ENCODE measurements at places on chromosomes 7 and 10. TPM values are rescaled to one million over a fixed set of nuclear protein-coding genes. Genes with fewer than 3 reads are reported as not detected.

DNA sequence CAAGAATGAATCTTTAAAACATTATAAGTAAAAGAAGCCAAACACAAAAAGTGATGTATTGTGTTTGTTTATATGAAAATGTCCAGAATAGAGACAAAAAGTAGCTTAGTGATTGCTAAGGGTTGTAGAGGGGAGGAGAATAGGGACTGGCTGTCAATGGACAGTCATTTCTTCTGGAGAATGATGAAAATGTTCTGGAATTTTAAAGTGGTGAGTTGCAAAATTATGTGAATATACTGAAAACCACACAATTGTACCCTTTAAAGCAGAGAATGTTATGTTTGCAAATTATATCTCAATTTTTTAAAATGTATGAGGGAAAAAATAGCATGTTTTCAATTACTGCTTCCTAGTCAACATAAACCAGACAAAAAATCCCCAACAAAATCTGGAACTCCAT is 174.2 kb downstream of the KMT2E start:
- no peak overlapping the region for H3K27ac ChIP-seq
- H3K4me3 ChIP-seq, result no peak overlapping the region

- H3K27me3 ChIP-seq, result no peaks in the 10 kb centered on the region
- no peak overlapping the region for H3K4me3 ChIP-seq
- DNase-seq, result no peak
Observed at GRCh38 chr7:143735962-143736361, 21.5 kb downstream of the CTAGE6 start.

- peak overlapping the region; percentile 66 for H3K27ac ChIP-seq
- H3K4me3 ChIP-seq, result no peak overlapping the region
- no peaks in the 10 kb centered on the region for H3K27me3 ChIP-seq
Observed at GRCh38 chr7:139720705-139721231, 57.0 kb downstream of the HIPK2 start.

DNA sequence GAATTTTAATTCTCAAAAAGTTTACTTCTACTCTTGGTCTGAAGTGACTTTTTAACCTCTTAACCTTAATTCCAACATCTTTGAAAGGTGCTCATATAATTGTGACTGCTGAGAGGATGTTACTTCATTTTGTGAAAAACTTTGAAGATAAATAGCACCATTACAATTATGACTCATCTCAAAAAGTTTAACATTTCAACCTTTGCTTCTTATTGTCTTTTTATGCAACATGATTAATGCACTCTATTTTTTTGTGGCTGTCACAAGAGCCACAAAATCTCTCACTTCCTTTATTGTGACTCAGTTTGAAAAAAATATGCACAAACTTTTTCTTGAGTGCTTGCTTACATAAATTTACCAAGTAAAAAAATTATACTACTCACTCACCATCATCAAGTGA is 383.1 kb downstream of the LRRTM3 start:
- H3K27me3 ChIP-seq, result no peaks in the 10 kb centered on the region
- no peaks in the 10 kb centered on the region for H3K4me1 ChIP-seq

- no peaks in the 10 kb centered on the region for H3K27me3 ChIP-seq
- no peak for DNase-seq
- no peak overlapping the region for H3K4me3 ChIP-seq
- no peaks in the 10 kb centered on the region for H3K4me1 ChIP-seq
Observed at GRCh38 chr7:114835861-114836260, 86.0 kb upstream of the MDFIC start.

- no peaks in the 10 kb centered on the region for H3K4me1 ChIP-seq
- no peaks in the 10 kb centered on the region for H3K36me3 ChIP-seq
- no peak overlapping the region for H3K4me3 ChIP-seq
- DNase-seq, result no peak
- no peak overlapping the region for H3K27ac ChIP-seq
Observed at GRCh38 chr10:129187331-129187730, 279.7 kb upstream of the MGMT start.

GRCh38 chr7:18873734-18874336 is 243.6 kb downstream of the TWIST1 start:
- no peak overlapping the region for H3K27ac ChIP-seq
- no peak for DNase-seq
- no peaks in the 10 kb centered on the region for H3K4me1 ChIP-seq
- H3K27me3 ChIP-seq, result no peaks in the 10 kb centered on the region
- no peaks in the 10 kb centered on the region for H3K36me3 ChIP-seq
- no peak overlapping the region for H3K4me3 ChIP-seq

GRCh38 chr7:110470420-110470819 is 620.5 kb upstream of the LRRN3 start:
- no peaks in the 10 kb centered on the region for H3K4me1 ChIP-seq
- no peaks in the 10 kb centered on the region for H3K36me3 ChIP-seq
- no peak overlapping the region for H3K27ac ChIP-seq
- no peak overlapping the region for H3K4me3 ChIP-seq
- DNase-seq, result no peak
- H3K27me3 ChIP-seq, result no peaks in the 10 kb centered on the region

GRCh38 chr7:6260291-6261187 is 11.9 kb downstream of the CYTH3 start:
- H3K27ac ChIP-seq, result no peak overlapping the region
- H3K27me3 ChIP-seq, result no peaks in the 10 kb centered on the region
- H3K4me3 ChIP-seq, result no peak overlapping the region
- DNase-seq, result no peak

DNA sequence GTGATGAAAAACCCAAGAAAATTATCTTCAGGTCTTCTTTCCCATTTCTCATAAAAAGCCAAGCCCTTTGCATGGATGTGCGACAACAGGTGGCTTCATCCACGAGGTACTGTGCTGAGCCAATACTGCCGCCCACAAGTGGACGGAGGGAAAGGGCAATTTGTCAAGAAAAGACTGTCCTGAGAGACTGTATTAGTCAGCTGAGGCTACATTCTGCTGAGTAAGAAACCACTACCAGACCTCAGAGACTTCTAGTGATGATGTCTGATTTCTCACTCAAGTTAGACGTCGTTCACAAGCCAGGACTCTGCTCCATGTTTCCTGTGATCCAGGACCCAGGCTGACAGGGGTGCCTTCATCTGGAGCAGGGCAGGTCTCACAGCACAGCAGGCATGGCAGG is 171.5 kb upstream of the CDCA7L start:
- H3K27ac ChIP-seq, result no peak overlapping the region
- no peak for DNase-seq
- no peaks in the 10 kb centered on the region for H3K36me3 ChIP-seq
- H3K4me1 ChIP-seq, result no peaks in the 10 kb centered on the region
- H3K27me3 ChIP-seq, result no peaks in the 10 kb centered on the region

GRCh38 chr7:106056513-106057203 is 55.5 kb downstream of the SYPL1 start:
- no peaks in the 10 kb centered on the region for H3K36me3 ChIP-seq
- H3K27ac ChIP-seq, result no peak overlapping the region
- peak; percentile 63 for DNase-seq
- peaks cover 2% of the 10 kb centered on the region for H3K4me1 ChIP-seq
- no peak overlapping the region for H3K4me3 ChIP-seq
- no peaks in the 10 kb centered on the region for H3K27me3 ChIP-seq

GRCh38 chr7:2438186-2438585 is 34.8 kb downstream of the CHST12 start:
- H3K4me1 ChIP-seq, result no peaks in the 10 kb centered on the region
- peaks cover 19% of the 10 kb centered on the region for H3K36me3 ChIP-seq
- no peak overlapping the region for H3K4me3 ChIP-seq
- no peak overlapping the region for H3K27ac ChIP-seq

- no peaks in the 10 kb centered on the region for H3K4me1 ChIP-seq
- DNase-seq, result no peak
- H3K27ac ChIP-seq, result no peak overlapping the region
- no peaks in the 10 kb centered on the region for H3K27me3 ChIP-seq
- H3K4me3 ChIP-seq, result no peak overlapping the region
- H3K36me3 ChIP-seq, result no peaks in the 10 kb centered on the region
Observed at GRCh38 chr10:42973870-42974692, 102.8 kb upstream of the RET start.

GRCh38 chr10:11076221-11076620 is 58.5 kb downstream of the CELF2 start:
- H3K27me3 ChIP-seq, result no peaks in the 10 kb centered on the region
- H3K4me1 ChIP-seq, result no peaks in the 10 kb centered on the region

GRCh38 chr10:121078036-121078435 is 226.9 kb downstream of the WDR11 start:
- H3K4me1 ChIP-seq, result no peaks in the 10 kb centered on the region
- DNase-seq, result no peak
- H3K27me3 ChIP-seq, result no peaks in the 10 kb centered on the region

- H3K36me3 ChIP-seq, result peaks cover 18% of the 10 kb centered on the region
- no peak for DNase-seq
- H3K27me3 ChIP-seq, result no peaks in the 10 kb centered on the region
- H3K4me3 ChIP-seq, result no peak overlapping the region
- peaks cover 8% of the 10 kb centered on the region for H3K4me1 ChIP-seq
Observed at GRCh38 chr10:98246911-98247805, 20.8 kb downstream of the LOXL4 start.

GRCh38 chr7:158074896-158075632 is 512.6 kb downstream of the PTPRN2 start:
- no peaks in the 10 kb centered on the region for H3K4me1 ChIP-seq
- H3K4me3 ChIP-seq, result no peak overlapping the region
- DNase-seq, result no peak
- no peak overlapping the region for H3K27ac ChIP-seq
- no peaks in the 10 kb centered on the region for H3K27me3 ChIP-seq
- H3K36me3 ChIP-seq, result no peaks in the 10 kb centered on the region

GRCh38 chr10:42532996-42533395 is 105.4 kb downstream of the ZNF33B start:
- H3K4me1 ChIP-seq, result no peaks in the 10 kb centered on the region
- no peak overlapping the region for H3K27ac ChIP-seq
- DNase-seq, result no peak
- H3K4me3 ChIP-seq, result no peak overlapping the region

- H3K4me1 ChIP-seq, result peaks cover 6% of the 10 kb centered on the region
- DNase-seq, result no peak
- H3K27ac ChIP-seq, result no peak overlapping the region
- H3K27me3 ChIP-seq, result no peaks in the 10 kb centered on the region
Observed at GRCh38 chr10:71981876-71982230, 17.7 kb downstream of the CHST3 start.

GRCh38 chr10:80144067-80144695 is 11.7 kb downstream of the PLAC9 start:
- DNase-seq, result no peak
- no peak overlapping the region for H3K4me3 ChIP-seq
- H3K4me1 ChIP-seq, result peaks cover 4% of the 10 kb centered on the region
- no peaks in the 10 kb centered on the region for H3K36me3 ChIP-seq
- H3K27me3 ChIP-seq, result no peaks in the 10 kb centered on the region
- no peak overlapping the region for H3K27ac ChIP-seq

- H3K4me1 ChIP-seq, result no peaks in the 10 kb centered on the region
- H3K27me3 ChIP-seq, result no peaks in the 10 kb centered on the region
- H3K27ac ChIP-seq, result no peak overlapping the region
- no peaks in the 10 kb centered on the region for H3K36me3 ChIP-seq
- DNase-seq, result no peak
Observed at GRCh38 chr7:139441961-139442360, 41.5 kb downstream of the KLRG2 start.

- H3K4me1 ChIP-seq, result no peaks in the 10 kb centered on the region
- DNase-seq, result no peak
- no peak overlapping the region for H3K4me3 ChIP-seq
- H3K27ac ChIP-seq, result no peak overlapping the region
- no peaks in the 10 kb centered on the region for H3K36me3 ChIP-seq
Observed at GRCh38 chr10:98916526-98917125, 319.0 kb downstream of the HPSE2 start.

- H3K36me3 ChIP-seq, result peaks cover 10% of the 10 kb centered on the region
- H3K4me1 ChIP-seq, result peaks cover 13% of the 10 kb centered on the region
- no peak overlapping the region for H3K27ac ChIP-seq
- no peaks in the 10 kb centered on the region for H3K27me3 ChIP-seq
Observed at GRCh38 chr7:209906-210305, 17.5 kb downstream of the FAM20C start.

GRCh38 chr10:117597216-117597615 is 54.7 kb downstream of the EMX2 start:
- no peaks in the 10 kb centered on the region for H3K27me3 ChIP-seq
- no peak overlapping the region for H3K27ac ChIP-seq
- H3K4me1 ChIP-seq, result no peaks in the 10 kb centered on the region

GRCh38 chr10:88624840-88625239 is 38.3 kb downstream of the LIPJ start:
- no peak overlapping the region for H3K4me3 ChIP-seq
- DNase-seq, result no peak
- no peaks in the 10 kb centered on the region for H3K27me3 ChIP-seq
- H3K36me3 ChIP-seq, result no peaks in the 10 kb centered on the region
- H3K4me1 ChIP-seq, result no peaks in the 10 kb centered on the region

GRCh38 chr10:98242823-98243222 is 25.2 kb downstream of the LOXL4 start:
- DNase-seq, result no peak
- no peaks in the 10 kb centered on the region for H3K27me3 ChIP-seq
- no peaks in the 10 kb centered on the region for H3K4me1 ChIP-seq
- H3K27ac ChIP-seq, result no peak overlapping the region
- no peak overlapping the region for H3K4me3 ChIP-seq
- H3K36me3 ChIP-seq, result peaks cover 29% of the 10 kb centered on the region

DNA sequence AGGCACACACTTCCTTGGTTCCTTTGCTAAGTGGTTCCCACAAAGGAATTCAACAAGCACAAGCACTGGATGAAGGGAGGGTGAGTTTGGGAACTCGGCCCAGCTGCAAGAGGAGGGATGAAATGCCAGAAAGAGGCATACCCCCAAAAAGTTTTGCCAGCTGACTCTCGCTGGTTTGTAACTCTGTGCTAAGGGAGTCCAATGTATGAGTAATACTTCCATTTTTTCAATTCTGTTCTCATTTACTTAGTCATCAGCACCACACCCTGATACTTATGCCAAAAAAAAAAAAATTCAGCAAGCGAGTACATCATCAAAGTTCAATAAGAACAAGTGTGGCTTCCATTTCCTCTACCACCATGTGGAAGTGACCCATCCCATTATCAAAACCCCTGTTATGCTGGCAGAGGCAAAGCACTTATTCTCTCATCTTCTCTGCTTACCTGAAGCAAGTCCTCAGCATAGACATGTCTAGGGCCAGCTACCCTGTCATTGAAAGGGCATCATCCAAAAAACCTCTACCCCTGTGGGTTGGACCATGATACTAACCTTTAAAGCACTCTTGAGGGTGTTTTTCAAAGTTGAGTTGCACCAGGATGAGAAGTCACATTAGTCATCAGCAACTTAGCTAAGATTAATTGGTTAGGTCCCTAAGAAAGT is 6.9 kb upstream of the HYCC1 start:
- no peak overlapping the region for H3K27ac ChIP-seq
- no peaks in the 10 kb centered on the region for H3K36me3 ChIP-seq
- H3K4me3 ChIP-seq, result no peak overlapping the region
- no peaks in the 10 kb centered on the region for H3K27me3 ChIP-seq
- DNase-seq, result no peak

- H3K27me3 ChIP-seq, result no peaks in the 10 kb centered on the region
- H3K36me3 ChIP-seq, result no peaks in the 10 kb centered on the region
- H3K4me3 ChIP-seq, result no peak overlapping the region
- no peaks in the 10 kb centered on the region for H3K4me1 ChIP-seq
- peak overlapping the region; percentile 78 for H3K27ac ChIP-seq
Observed at GRCh38 chr10:12073526-12073925, 4.8 kb downstream of the DHTKD1 start.

- no peak overlapping the region for H3K27ac ChIP-seq
- no peaks in the 10 kb centered on the region for H3K4me1 ChIP-seq
- no peak overlapping the region for H3K4me3 ChIP-seq
- no peaks in the 10 kb centered on the region for H3K27me3 ChIP-seq
Observed at GRCh38 chr7:74344786-74345185, 55.6 kb downstream of the CLIP2 start.

Gene SERPINE1
- 10.2 TPM for total RNA-seq

Gene KCNH2
- 0.33 TPM for total RNA-seq

Gene SLC16A12
- 1.5 TPM for total RNA-seq

Gene PTCD1
- 4.3 TPM for total RNA-seq

Gene POLR1F
- total RNA-seq, result 6.9 TPM

Gene POT1
- 11.5 TPM for total RNA-seq

Gene ANXA8L1
- total RNA-seq, result 3.0 TPM

Gene C10orf143
- 0.14 TPM for total RNA-seq

Gene CYP2C19
- 121 TPM for total RNA-seq

Gene PCGF5
- 34.8 TPM for total RNA-seq

Gene EPO
- 1.5 TPM for total RNA-seq

Gene CTNNA3
- 2.4 TPM for total RNA-seq
